Small intestine (tissue), 16 donors: ENCODE measurements at places on chromosomes 4 and X.

DNA sequence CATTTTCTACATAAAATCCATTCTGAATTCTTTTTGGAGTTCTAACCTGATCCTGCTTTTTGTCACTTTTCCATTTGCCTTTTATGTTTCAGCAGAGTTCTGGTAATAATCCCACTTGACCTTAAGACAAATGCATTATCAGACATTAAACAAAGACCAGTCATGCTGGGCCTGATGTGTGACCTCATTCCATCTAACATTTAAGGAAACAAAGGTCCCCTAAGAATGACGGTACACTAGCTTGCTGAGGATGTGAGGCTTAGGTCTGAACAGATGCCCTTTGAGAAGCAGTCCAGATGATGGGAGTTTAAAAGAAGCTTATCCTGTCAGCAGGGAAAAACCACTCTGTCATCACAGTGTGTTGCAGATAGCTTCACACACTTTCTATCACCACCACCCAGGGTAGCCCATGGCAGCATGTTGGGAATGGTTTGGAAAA lies 38.1 kb upstream of the PDE5A start:
- DNase-seq, result no peak

- DNase-seq, result no peak
Observed at GRCh38 chrX:44596277-44596676, 53.6 kb upstream of the FUNDC1 start.

DNA sequence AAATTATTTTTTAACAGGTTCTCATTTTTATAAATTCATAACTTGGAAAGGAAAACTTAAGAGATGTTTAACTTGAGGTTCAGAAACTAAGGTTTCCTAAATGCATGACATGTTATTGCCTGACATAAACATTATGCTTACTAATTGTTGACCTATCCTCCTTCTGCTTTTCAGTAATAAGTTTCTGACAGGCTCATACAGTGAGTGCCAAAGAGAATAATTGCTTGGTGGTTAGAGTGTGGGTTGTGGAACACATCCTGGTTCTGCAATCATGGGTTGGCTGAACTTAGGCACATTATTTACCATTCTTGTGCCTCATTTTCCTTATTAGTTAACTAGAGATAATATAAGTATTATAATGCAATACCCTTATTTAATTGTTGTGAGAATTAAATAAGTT lies 56.5 kb downstream of the BMPR1B start:
- DNase-seq, result no peak

DNA sequence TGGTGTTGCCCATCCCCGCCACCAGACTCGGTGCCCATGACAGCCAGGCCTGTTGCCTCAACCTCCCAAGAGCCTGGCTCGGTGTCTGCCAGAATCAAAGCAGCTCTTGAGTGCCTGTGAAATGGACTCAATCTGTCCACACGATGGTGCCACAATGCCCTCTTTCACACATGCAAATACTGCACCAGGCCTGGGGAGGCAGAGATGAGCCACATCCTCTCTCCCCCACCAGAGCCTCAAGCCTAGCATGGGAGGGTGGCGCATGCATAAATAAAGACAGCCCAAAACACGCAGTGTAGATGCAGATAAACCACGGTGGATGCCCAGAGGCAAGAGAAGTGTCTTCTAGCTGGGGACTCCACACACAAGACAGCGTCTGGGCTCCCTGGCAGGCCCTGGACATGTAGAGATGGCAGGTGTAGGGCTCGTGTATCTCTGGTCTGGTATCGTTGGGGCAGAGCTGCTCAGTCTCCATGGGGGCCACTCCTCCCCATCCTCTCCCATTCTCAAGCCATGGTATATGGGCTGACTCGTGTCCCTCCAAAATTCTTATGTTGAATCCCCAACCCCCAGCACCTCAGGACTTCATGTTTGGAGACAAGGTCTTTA lies 65.6 kb downstream of the JAKMIP1 start:
- DNase-seq, result no peak

DNA sequence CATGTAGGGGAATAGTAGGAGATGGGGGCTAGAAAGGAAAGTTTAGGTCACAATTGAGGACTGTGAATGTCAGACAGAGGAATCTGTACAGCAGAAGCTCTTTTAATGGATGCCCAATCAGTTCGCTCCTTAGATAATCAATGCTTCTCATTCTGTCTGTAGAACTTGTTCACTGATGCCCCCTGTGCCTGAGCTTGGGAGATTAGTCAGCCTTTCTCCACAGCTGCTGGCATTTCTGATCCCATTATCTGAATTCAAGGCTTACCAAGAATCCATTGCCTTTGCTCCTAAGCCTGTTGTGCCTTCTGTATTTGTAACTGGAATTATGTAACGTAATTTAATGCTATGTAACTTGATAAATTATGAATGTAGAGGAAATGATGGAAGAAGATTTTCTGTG lies 53.2 kb upstream of the BBS12 start:
- DNase-seq, result no peak

GRCh38 chr4:105710678-105711077 lies 2.1 kb downstream of the GSTCD start:
- no peak for DNase-seq
